HS-5 (cell line): ENCODE measurements at places on chromosomes 12 and 14.

- DNase-seq = no peak
These were observed 18.9 kb downstream of the TMEM106C start for GRCh38 chr12:47982311-47982710.

GRCh38 chr14:82796086-82796485 lies 1262.4 kb upstream of the SEL1L start:
- no peak for DNase-seq

- no peak for DNase-seq
These were observed 35.2 kb upstream of the PCNX1 start for GRCh38 chr14:70871863-70872677.

DNA sequence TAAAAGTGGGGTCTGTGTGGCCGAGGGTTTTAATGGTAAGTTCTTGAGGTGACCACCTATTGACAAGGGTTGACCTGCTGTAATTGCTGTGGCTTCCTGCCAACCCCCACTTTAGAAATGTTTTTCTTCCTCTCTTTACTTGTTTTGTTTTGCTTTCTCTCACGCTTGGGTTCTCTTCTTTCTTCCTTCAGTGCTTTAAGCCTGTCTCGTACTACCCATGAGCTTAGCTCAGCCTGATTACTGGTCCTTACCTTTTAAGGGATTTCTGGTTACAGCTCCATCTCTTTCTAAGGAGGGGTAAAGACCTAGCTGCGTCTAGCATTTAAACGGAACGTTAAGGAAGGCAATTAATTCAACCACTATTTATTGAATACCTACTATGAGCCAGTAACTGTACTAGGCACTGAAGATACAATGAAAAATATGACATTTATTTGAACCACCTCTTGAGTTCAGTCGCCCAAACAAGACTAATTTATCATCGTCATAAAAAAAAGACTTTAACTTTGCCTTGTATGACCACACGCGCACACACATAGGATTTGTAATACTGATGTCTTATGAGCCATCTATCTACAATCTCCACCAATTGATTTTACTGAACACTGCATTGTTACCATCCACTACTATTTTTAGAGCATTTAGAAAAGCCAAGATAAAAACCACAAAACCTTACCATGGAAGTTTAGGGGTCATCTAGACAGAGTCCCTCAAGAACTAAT lies 888 bp upstream of the PPP1R12A start:
- DNase-seq = no peak

- no peak for DNase-seq
These were observed 48.7 kb downstream of the DLK1 start for GRCh38 chr14:100775351-100775830.

DNA sequence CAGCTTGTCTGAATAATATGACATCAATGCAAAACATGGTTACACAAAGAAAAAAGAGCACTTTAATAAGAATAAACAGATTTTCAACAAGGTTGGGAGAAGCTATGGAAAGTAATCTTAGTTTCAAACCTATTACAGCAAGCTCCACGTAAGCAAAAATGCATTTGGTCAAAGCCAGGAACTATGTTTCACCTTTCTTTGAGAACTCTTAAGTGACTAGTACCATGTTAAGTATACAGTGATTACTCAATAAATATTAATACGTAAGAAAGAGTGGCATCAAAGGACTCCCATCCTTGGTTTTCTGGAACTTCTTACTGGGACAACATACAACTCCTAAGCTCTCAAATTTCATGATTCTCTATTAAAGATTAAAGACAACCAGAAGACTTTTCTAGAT lies 80.7 kb downstream of the ABCC9 start:
- DNase-seq = no peak

GRCh38 chr12:57621497-57622292 lies 10.5 kb downstream of the ARHGEF25 start:
- DNase-seq = no peak

GRCh38 chr12:80373666-80374065 lies 70.4 kb upstream of the PTPRQ start:
- no peak for DNase-seq

GRCh38 chr12:41719214-41719613 lies 425.5 kb downstream of the GXYLT1 start:
- DNase-seq = no peak

GRCh38 chr14:23323838-23324454 lies 2.7 kb downstream of the PABPN1 start:
- no peak for DNase-seq

DNA sequence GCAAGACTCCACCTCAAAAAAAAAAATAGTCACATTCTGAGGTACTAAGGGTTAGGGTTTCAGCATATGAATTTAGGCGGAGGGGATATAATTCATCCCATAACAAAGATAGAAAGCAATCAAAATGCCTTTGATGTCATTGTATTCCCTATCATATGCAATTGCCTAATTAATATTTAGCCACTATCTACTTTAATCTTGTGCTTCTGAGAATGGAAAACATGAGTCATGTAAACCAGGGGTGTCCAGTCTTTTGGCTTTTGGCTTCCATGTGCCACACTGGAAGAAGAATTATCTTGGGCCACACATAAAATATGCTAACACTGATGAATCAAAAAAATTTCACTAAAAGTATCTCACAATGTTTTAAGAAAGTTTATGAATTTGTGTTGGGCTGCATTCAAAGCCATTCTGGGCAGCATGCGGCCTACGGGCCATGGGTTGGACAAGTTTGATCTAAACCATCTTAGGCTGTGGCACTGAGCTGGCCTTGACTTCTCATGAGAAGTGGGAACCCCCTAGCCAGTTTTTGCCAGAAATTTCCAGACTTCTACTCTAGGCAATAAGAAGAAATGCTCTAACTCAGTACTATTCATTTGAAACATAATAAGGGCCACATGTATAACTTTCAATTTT lies 219.8 kb downstream of the PTPRO start:
- DNase-seq = no peak

DNA sequence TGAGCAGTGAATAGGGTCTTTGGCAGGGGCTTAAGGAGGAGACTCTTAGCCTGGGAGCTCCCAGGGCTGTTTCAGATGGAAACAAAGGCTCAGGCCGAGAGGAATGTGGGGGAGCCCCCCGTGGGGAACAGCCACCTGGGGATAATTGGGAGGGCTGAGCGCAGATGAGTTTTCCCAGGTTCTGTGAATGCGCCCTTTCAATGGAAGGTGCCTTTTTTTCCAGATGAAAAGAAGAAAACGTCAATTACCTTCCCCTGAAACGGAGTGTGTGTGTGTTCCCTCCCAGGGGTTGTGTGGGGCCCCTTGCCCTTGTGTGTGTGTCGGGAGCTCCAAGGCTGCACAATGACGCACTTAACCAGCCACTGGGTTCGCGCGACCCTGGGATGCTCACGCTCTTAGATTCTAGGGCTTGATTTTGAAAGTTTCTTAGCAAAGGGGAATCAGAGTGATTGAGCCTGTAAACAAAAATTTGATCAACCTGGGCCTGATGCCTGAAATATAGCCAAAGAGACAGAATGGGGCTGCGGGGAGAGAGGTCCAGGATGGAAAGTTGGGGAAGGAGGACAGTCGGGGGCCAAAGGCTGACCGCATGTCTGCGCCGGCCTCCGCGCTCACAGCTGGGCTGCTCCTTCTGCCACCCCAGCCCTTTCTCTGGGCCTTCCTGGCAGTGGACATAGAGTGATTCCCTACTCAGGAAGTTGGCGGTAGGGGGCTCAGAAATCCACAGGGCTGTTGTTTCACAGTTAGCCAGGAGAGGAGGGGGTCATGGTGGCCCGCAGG lies 14.6 kb downstream of the MEG3 start:
- no peak for DNase-seq

DNA sequence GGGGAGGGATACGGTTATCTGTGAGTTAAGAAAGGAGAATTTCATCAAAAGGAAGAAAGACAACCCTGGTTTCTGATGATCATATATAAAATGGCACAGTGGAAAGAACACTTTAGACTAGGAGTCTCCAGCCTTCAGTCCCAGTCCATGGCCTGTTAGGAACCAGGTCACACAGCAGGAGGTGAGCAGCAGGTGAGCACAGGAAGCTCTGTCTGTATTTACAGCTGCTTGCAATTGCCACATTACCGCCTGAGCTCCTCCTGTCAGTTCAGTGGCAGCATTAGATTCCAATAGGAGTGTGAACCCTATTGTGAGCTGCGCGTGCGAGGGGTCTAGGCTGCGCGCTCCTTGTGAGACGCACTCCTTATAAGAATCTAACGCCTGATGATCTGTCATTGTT lies 137.9 kb downstream of the BTG1 start:
- DNase-seq = no peak

DNA sequence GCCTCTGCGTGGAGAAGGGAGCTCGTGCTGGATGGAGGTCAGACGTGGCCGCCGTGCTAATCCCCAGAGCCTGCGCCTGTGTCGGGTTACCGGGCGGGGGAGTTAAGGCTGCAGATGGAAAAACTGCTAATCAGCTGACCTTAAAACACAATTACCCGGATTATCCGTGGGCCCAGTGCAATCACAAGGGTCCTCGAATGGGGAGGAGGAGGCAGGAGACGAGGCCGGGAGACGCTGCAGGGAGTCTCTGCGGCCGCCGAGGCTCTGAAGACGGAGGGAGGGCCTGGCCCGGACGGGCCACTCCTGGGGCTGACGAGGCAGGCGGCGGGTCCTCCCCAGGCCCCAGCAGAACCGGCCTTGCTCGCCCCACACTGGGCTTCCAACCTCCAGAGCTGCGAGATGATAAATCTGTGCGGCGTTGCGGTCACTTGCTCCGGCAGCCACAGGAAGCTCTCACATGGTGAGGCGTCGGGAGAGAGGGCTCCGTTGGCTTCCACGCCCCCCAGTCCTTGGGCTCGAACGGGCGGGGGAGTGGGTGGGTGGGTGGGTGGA lies 32.9 kb upstream of the FBRSL1 start:
- no peak for DNase-seq

- no peak for DNase-seq
These were observed 19.1 kb upstream of the PLA2G1B start for GRCh38 chr12:120346681-120347080.

DNA sequence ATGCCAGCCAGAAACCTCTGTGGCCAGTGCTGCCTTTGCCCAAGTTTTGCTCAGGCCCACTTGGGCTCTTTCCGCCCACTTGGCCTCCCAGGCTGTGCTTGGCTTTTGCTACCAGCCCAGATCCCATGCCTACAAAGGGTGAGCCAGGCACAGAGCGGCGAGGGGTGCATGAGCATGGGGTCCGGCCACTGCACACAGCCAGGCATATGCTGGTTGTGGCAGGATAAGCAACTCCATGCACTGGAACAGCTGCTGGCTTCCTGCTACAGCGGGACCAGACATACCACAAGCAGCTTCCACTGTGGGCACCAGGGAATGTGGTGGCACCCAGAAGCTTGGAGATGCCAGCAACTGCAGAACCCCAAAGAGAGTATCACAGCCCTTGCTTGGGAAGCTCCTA lies 45.7 kb upstream of the PRPF39 start:
- DNase-seq = no peak

DNA sequence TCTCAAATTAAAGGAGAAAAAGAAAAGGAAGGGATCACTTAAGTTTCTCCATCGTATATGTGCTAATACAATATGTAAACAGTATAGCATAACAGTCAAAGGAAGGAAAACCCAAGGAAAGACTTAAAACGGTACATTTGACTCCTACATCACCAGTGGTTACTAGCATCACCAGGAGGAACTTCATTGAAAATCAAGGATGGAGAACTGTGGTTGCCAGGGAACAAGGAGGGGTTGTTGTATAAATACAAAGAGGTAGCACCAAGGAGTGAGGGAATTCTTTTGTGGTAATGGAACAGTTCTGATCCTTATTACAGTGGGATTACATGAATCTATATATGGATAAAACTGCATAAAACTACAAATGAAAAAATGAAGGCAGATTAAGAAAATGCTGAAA lies 1.6 kb downstream of the ZFYVE26 start:
- DNase-seq = no peak

DNA sequence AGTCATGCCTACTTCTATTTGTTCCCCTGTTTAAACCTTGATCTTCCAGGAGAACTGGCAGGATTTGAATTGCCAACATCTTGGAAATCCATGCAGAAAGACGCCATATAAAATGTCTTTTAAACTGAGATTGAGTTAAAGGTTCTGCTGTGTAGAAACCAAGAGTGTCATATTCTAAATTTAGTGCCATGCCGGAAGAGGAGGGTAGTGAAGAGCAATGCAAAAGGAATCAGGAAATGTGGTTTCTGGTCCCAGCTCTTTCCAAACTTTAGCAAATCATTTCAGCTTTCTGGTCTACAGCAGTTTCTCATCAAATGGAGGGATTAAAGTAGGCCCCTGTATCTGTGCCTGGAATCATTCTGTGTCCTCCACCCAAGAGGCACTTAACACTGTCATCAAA lies 85.7 kb downstream of the BTG1 start:
- peak; percentile 55 for DNase-seq

GRCh38 chr14:38336298-38336697 lies 80.4 kb upstream of the CLEC14A start:
- DNase-seq = no peak

DNA sequence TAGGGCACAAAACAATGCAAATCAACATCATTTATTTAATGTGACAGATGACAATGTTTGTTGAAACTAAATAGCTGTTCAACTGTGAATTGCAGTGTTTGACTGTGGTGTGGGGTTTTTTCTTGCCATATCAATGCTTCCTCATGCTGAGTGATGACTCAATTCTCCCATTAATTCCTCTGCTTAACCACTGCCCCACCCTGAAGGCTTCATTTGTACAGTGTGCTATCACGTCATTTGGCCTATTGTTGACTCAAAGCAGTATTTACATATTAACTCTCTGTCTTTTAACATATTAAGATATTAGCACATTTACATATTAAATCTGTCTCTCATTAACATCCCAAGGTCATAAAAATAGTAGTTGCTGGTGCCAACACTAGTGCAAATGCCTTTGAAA lies 164.8 kb upstream of the NRXN3 start:
- no peak for DNase-seq

- peak; percentile 69 for DNase-seq
These were observed 840 bp downstream of the PNP start for GRCh38 chr14:20469890-20470602.

GRCh38 chr14:28608443-28608842 lies 158.1 kb upstream of the FOXG1 start:
- no peak for DNase-seq

- DNase-seq = no peak
These were observed 25.7 kb downstream of the JAG2 start for GRCh38 chr14:105142651-105143450.

- peak; percentile 68 for DNase-seq
These were observed 601.5 kb downstream of the KCNH5 start for GRCh38 chr14:62443796-62444195.

- no peak for DNase-seq
These were observed 37.5 kb upstream of the COL2A1 start for GRCh38 chr12:48041591-48042423.

- DNase-seq = no peak
These were observed 2.6 kb downstream of the LTB4R start for GRCh38 chr14:24313913-24314312.
